ENCODE measurements at places on chromosomes 7 and 10.

- peak; percentile 55 for DNase-seq
These were observed 139.2 kb downstream of the USP6NL start for GRCh38 chr10:11472158-11472753.

DNA sequence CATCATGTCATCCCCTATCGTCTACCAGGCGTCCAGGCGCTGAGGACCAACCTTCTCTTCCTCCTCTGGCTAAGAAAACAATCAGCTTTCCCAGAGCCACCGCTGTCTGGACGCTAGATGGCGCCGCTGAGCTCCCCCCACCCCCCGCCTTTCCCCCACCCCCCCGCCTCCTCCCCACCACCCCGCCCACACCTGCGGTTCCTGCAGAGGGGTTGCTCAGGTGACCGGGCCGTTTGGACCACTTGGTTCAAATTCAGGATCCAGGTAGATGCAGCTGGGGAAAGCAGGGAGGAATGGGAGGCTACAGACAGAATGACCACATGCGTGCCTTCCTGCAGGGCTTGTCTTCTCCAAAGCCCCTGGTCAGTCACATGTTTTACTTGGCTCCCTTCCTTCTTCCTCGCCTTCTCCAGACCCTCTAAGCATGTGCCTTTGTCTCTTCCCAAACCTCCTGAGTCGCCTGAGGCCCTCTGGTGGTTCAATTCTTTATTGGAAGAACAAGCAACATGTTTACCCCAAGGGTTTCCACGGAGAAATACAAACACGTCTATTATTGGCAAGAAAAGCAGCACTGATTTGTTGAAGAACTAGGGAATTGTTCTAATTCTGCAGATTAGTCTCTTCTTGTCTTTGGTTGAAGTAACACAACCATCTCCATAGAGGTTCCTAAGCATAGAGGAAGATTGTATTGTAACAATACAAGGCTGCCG, 24.7 kb downstream of the AOC1 start:
- DNase-seq: peak; percentile 32

DNA sequence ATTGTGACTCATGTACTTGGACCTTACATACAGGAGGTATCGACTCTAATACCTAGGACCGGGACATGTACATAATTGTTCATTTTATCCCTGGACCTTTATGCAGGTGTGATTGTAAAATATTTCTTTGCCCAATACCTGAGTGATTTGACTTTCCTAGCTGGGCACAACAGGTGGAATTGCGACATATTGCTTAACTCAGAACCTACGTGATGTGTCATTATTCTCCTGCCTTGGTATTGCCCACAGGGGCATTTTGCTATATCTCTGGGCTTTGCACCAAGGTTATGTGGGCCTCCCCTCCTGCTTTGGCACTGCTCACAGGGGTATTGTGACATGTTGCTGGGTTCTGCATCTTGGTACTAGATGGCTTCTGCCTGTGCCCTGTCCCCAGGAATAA, 23.9 kb upstream of the ZNF107 start:
- no peak for DNase-seq

GRCh38 chr7:79610313-79610712, 156.8 kb upstream of the MAGI2 start:
- DNase-seq: no peak

DNA sequence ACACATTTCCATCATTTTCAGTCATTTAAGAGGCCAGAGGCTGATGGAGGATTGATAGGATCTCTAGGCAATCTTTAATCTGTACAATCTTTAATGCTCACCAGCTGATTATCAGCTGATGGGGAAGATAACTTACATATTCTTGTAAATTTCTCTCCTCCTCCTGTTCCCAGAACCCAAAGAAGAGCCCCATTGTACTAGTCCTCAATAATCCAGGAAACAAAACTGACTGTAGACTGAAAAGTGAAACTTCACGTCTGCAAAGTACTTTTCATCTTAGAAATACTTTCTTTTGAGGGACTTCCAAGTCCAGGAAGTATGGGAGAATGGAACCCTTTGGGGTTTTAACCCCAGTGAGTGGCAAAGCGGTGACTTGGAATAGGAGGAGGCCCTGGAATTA, 283.3 kb downstream of the FRMD4A start:
- DNase-seq: no peak

GRCh38 chr7:30755384-30756154, 3.6 kb downstream of the INMT start:
- no peak for DNase-seq

DNA sequence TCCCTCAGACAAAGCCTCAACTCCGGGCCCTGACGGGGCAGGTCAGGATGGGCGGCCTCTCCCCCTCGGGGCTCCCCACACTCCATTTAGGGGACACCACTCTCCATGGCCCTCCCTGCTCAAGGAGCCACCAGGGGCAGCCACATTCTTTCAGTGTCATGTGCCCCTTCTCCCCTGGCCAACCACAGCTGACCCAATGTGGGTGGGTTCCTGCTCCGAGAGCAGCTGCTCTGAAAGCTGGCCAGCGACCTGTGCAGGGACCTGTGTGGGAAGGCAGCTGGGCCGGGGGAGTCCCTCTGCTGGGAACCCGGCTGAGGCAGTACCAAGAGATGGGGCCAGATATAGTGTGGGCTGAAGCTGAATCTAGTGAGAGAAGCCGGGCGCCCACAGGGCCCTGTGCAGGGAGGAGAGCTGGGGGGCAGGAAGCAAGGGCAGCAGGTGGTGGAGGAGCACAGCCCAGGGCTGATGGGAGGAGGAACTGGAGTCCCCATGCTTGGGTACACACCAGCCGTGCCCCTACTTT, 40.6 kb upstream of the NPFFR1 start:
- DNase-seq: no peak

- no peak for DNase-seq
These were observed 18.8 kb upstream of the FAM170B start for GRCh38 chr10:49152663-49153062.

GRCh38 chr7:129664029-129665012, 52.8 kb downstream of the NRF1 start:
- no peak for DNase-seq

- DNase-seq: peak; percentile 69
These were observed 2.7 kb downstream of the KCNIP2 start for GRCh38 chr10:101840741-101841453.

GRCh38 chr7:87933605-87933952, 472 bp upstream of the ADAM22 start:
- no peak for DNase-seq

GRCh38 chr10:30968711-30969110, 63.0 kb downstream of the ZNF438 start:
- no peak for DNase-seq

GRCh38 chr7:36023033-36023560, 130.0 kb upstream of the EEPD1 start:
- DNase-seq: no peak

DNA sequence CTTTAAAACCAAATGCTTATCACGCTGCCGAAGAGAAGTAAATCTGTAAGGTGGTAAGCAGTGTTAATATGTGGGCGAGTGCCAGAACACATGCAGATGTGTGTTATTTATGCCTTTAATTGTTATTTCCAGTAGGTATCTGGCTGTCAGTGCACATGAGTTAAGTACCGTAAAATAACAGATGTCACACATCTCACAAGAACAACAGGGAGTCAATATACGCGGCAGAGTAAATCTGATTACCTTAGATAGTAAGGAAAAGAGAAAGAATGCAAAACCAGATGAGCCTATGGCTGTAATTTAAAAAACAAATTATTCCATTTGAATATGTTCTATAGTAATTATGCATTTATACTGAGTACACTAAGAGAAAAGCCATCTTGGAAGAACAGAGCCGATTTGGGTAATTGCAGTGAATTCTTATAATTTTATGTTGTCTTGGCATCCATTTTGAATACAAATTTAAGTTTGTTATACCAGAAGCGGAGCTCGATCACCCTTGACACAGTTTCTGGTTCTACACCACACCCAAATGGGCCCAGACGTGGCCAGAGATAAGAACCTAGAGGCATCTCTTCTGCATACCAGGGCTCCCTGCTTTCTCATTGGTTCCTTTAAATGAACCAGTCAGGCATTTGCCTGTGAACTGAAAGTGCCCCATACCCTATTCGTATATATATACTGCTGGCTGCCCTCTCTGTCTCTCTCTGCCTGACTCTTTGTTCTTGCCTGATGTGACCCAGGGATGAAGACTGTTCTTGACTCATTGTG, 34.8 kb downstream of the DNAJB9 start:
- DNase-seq: no peak

DNA sequence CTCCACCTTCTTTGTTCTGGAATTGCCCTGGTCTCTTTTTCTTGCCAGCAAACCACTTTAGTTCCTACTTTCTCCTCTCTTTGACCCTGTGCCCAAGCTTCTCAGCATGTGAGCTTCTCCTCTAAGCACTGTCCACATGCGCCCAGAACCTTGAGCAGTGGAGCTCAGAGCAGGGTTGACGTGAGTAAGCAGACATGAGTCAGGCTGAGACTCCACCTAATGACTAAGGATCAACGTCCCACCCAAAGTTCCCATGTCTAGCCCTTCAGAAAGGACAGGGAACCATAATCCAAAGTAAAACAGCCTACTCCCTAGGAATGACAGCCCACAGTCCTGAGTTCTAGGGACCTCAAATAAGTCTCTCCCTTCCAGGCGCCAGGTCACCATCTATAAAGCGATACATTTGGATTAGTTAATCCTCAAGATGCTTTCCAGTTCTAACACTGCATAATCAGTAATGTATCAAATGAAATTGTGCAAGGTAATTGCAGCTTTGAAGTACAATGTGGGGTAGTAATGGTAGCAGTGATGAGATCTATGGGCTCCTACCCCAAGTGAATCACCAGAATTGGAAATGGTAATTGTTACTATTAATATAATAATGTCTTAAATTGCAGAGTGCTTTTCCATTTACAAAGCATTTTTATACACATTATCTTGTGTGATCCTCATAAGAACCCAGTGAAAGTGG, 44.5 kb downstream of the KCNMA1 start:
- DNase-seq: no peak

GRCh38 chr7:30730996-30731395, 20.9 kb upstream of the INMT start:
- DNase-seq: no peak

DNA sequence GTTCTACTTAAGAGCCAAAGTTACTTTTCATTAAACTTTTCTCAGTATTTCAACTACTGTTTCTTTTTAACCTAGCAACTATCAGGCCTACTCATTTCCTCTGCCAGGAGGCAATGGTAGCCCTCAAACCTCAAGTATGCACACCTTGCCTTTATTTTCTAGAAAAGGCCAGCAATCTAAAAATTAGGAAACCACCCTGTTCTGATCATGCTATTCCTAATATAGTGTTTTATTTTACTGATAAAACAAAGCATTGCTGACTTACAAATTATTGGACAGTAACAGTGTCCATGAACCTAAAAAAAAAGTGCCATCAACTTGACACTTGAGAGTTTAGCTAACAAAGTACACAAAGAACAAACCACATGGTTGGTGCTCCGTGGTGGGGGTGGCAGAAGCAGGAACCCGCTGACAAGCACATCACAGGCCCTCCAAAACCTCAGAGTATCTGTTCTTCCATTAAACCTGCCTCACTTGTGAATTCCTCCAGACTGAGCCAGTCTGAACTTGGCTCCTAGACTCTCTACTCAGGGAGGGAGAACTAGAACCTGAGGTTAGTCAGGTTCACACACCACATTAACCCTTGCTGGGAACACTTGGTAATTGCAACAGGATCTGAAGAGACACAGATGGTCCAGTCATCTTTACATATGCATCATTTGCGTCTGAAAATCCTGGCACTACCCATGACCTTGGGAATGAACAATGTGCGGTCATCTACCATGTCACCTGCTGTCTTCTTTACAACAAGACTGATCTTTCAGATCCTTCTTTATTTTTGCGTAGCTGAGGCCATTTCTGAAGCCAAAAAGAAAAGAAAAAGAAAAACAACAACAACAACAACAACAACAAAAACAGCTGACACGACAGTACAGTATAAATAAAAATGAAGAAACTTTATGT, 31.9 kb downstream of the PIP4K2A start:
- no peak for DNase-seq

GRCh38 chr7:12637819-12638592, 49.4 kb upstream of the ARL4A start:
- DNase-seq: no peak

- no peak for DNase-seq
These were observed 394.1 kb upstream of the PHF14 start for GRCh38 chr7:10579561-10579960.
